Stimulated activated CD4-positive, alpha-beta T cell treated with anti-CD3 and anti-CD28 coated beads, Interleukin-2, amount 100 ng/mL, for 48 hours (primary cell): ENCODE measurements at places on chromosomes 5 and 9.

DNA sequence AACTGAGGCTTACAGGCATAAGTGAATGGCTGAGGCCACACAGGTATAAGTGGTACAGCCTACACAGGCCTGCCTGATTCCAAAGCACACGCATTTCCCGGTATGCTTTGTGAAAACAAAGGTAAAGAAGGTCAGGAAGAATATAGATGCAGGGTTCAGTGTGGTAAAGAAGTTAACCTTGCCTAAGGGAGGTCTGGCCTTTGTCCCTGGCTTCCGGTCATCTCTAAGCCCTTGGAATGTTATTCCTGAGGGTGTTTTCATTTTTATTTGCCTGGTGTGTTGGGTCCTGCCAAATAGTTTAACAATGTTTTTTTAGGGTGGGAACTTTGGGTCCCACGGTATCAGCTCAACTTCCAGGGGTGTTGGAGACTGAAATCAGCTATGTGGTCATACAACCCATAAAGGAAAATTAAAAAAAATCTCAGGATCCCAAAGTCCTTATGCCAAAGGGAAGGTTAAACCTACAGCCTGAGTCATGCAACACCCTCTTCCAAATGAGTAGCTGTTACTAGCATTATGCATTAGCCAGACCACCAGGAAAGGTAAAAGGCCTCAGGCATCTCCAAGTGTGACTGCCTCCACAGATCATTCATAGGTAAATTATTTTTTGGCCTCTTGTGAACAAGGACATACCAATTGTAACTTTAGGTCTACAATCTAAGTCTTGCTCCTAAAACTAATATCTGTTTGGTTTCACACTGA is 124.6 kb downstream of the ATP10B start:
- no peak for DNase-seq

- no peak for DNase-seq
Measured at GRCh38 chr9:16501141-16501540, 369.3 kb downstream of the BNC2 start.

DNA sequence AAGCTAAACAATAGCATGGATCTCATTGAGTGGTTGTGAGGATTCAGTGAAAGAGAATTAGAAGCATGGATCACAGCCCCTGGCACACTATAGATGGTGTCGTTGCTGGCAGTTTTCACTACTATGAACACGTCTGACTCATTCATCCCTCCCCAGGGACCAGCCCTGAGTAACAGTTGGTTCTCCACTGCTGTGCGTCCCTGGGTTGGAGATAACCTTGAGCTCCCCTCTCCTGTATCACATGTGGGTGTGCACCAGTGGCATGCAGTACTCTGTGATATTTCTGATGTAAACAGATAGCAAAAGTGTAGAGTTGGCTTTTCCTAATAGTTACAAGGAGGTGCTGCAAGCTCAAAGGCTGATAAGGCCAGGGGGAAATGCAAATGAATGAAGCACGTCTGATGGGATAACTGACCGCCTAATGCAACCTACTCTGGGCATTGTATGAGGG is 8.8 kb upstream of the LCP2 start:
- DNase-seq: no peak

DNA sequence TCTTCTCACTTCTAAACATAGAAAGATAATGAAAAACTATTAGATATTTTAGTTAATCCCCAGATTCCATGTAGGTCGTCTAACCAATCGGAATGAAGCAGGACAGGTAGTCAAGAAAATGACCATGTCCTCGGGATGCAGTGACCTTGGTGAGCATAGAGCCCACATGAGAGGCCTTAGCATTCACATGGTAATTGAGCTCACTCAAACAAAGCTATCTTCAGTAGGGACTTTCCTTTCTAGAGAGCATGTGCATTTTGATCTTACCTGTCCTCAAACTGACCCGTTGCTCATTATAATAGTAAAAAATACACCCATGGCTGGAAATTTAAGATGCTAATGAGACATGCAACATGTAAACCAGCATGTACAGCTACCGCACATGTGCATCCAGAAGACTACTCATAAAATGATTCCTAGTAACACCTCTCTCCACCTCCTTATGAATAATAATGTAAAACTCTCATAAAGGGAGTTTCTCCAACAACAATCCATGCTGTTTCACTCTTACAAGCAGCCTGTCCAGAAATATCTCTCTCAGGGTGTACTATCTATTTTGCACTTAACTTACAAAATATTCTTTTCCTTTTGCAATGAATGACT is 274.0 kb upstream of the CDH9 start:
- no peak for DNase-seq

DNA sequence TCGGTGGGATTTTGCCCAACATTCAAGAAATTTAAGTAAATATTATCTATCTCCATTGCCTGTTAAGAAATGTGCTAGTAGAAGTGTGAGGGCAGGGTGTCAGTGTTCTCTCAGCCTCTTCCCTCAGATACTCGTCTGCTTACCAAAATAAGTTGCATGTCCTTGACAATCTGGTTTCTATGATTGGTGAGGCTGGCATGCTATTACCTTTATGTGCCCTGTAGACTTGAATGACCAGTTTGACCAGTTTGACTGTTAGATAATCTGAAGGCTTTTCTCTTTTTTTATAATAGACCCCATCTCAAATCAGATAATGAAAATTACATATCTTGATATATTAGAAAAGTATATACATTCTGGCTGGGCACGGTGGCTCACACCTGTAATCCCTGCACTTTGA is 348 bp downstream of the CATSPER3 start:
- DNase-seq: no peak

- DNase-seq: no peak
Measured at GRCh38 chr9:82231411-82231810, 242.8 kb downstream of the SPATA31D1 start.

DNA sequence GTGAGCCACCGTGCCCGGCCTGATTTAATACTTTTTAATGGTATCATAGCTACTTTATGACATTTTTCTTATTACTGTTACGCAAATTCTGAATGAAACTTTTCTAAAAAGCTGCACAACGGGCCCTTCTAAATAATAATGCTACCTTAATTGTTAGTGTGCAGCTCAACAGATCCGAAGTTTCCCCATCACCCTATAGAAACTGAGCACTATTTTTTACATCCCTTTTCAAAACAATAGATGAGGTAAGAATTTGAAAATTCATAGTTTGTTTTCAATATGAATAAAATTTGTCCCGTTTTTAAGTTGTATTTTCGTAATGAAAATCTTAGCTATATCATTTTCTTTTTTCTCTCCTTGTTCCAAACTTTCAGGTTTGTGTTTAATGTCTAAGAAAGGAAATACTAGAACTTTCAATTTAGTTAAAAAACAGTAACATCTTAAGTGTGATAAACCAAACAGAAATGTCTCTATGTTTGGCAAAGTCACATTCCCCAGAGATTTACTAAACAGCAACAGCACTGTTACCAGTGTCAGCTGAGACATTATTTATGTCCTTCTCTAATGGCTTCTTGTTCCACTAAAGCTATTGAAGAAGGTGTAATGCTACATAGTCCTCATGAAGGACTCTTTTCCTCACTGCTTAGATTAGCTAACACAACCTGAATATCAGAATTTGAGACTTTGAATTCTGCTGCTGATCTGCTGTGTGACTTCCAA is 22.9 kb downstream of the KIF2A start:
- DNase-seq: no peak

- DNase-seq: no peak
Measured at GRCh38 chr5:14036514-14036913, 92.0 kb upstream of the DNAH5 start.

DNA sequence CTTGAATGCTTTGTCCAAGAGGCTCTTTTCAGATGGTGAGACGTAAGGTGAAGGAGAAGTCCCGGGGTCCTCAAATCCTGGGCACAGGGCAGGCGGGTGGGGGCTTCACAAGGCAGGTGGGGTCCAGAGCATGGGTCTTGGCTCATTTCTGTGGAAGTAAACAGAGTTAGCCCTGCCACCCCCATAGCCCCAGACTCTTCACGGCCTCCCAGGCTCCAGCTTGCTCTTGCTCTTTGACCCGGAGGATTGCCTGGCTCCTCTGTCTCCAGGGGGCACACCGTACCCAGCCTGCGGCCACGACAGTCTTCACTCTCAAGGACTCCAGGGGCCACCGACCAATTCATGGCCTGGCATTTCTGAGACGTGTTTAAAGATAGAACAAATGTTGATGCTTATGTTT is 28.8 kb upstream of the POMT1 start:
- no peak for DNase-seq

- no peak for DNase-seq
Measured at GRCh38 chr5:5387777-5388176, 34.7 kb upstream of the ICE1 start.

DNA sequence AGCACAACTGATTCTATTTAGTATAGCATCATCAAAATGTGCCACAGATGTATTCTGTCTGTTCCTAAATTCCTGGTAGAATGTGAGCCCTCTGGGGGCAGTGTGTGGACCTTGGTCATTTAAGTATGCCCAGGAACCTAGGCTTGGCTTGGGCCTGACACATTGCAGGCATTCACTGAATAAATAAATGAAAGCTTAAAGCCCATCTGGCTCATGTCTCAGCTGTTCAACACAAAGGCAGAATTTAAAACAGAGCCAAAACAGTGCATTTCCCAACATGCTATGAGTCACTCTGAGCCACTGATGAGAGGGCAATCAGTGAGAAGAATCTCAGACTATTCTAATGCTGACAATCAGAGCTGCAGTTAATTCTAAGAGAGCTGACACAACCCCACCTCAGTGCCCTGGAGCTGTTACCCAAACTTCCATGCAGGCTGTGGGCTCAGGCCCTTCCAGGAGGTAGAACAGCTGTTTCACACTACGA is 8.1 kb downstream of the FAM193B start:
- DNase-seq: no peak

- DNase-seq: no peak
Measured at GRCh38 chr9:75797085-75797580, 93.3 kb upstream of the PCSK5 start.

DNA sequence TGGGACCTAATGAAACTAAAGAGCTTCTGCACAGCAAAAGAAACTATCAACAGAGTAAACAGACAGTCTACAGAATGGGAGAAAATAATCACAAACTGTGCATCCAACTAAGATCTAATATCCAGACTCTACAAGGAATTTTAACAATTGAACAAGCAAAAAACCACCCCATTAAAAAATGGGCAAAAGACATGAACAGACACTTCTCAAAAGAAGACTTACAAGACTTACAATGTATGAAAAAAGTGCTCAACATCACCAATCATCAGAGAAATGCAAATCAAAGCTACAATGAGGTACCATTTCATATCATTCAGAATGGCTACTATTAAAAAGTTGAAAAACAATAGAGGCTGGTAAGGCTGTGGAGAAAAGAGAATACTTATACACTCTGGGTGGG is 58.0 kb downstream of the SHOC1 start:
- DNase-seq: no peak

- DNase-seq: peak; percentile 27
Measured at GRCh38 chr9:134325813-134326723, at the start of gene RXRA. Gene RXRA, plus strand, starts transcription at chr9:134326455. Its CDS starts 177 bp downstream, at chr9:134326632.

DNA sequence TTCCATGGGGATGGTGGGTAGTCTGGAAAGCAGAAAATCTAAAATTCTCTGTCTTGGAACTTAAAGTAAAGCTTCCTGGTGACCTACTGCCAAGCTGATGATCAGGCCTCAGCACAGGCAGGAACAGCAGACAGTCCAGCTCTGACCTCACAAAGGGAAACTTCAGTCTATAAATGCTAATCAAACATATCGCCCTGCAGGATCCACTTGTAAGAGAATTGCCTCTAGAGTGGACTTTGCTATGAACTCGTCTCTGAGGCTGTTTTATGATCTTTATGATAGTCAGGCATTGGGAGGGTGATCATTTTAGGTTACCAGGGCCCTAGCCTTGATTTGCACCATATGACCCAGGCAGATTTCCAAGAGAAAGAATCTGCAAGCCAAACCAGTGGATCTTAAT is 67.6 kb upstream of the SELENOP start:
- no peak for DNase-seq

DNA sequence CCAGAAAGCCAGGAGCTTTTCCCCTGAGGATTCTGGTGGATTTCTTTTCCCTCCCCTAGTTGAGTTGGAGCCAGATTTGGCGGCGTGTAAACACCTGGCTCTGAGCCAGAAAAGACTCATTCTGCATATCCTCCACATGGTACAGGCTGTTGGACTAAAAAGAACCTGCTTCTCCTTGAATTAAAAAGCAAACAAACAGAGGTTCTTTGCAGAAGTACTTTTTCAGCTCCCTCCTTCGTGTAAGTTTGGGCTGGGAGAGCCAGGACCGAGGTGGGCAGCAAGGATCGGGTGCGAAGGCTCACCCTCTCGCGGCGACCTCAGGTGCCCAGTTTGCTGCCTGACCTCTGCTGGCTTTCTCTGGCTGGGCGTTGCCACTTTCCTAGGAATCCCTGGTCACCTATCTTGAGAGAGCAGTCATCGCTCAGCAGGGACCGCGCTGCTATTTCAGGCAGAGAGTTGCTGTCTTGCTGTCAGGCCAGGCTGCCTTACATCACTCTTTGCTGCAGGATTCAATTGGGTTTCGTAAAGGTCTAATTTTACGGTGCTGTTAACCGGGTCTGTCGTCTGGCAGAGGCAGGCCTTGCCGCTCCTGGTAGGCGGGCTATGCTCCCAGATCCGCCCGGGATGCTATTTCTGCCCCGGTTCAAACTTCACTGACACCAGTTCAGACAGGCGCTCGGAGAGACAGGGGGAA is 3.2 kb downstream of the PAPPA start:
- no peak for DNase-seq

DNA sequence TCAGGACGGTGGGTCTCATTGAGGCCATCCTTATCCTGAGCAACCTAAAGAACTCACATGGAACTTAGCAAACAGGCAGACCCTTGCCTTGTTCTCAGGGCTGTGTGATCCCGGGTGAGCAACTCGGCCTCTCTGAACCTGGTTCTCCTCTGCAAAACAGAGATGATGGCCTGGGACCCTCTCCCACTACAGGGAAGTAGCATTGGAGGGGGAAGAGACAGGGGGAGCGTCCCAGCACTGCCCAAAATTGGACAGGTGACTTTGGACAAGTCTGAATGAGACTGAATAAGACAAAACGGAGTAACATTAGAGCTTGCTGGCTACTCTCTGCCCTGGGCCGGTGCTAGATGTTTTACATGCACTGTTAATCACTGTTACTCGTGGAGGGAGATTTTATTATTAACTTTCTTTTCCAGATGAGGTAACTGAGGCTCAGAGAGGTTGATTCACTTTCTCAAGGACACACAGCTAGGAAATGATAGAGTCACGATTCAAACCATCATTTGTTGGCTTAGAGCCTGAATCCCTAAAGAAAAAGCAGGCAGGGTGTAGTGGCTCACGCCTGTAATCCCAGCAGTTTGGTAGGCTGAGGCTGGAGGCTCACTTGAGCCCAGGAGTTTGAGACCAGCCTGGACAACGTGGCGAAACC is 136.4 kb downstream of the C9orf50 start:
- no peak for DNase-seq

- no peak for DNase-seq
Measured at GRCh38 chr9:69325409-69326212, 596 bp downstream of the ENTREP1 start.

- DNase-seq: no peak
Measured at GRCh38 chr5:55101556-55102276, 730 bp upstream of the GZMA start.

- DNase-seq: no peak
Measured at GRCh38 chr5:148826739-148827070, 294 bp downstream of the ADRB2 start.
